CD4-positive, alpha-beta memory T cell (primary cell): ENCODE measurements at places on chromosomes 5 and 9. TPM values are rescaled to one million over a fixed set of nuclear protein-coding genes. Genes with fewer than 3 reads are reported as not detected.

Gene PLPP7
- not detected for total RNA-seq

Gene SCGB3A2
- total RNA-seq: not detected

Gene UBE2QL1
- total RNA-seq: not detected

DNA sequence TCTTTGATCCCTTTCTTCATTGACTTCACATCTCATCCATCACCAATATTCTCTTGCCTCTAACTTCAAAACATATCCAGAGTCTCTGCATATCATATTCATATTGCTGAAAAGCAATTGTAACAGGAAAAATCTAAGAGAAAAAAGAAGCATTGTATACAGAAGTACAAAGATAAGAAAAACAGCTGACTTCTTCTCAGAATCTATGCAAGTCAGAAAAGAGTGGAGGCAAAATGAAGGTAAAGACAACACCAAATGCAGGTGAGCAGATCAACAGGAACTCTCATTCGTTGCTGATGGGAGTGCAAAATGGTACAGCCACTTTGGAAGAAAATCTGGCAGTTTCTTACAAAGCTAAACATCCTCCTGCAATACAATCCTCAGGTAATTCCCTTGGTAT lies 155.6 kb downstream of the PHF2 start:
- no peak for DNase-seq
- no peak overlapping the region for H3K27ac ChIP-seq
- H3K4me1 ChIP-seq: no peaks in the 10 kb centered on the region
- H3K4me3 ChIP-seq: no peak overlapping the region
- H3K36me3 ChIP-seq: no peaks in the 10 kb centered on the region
- H3K27me3 ChIP-seq: peaks cover under 1% of the 10 kb centered on the region

DNA sequence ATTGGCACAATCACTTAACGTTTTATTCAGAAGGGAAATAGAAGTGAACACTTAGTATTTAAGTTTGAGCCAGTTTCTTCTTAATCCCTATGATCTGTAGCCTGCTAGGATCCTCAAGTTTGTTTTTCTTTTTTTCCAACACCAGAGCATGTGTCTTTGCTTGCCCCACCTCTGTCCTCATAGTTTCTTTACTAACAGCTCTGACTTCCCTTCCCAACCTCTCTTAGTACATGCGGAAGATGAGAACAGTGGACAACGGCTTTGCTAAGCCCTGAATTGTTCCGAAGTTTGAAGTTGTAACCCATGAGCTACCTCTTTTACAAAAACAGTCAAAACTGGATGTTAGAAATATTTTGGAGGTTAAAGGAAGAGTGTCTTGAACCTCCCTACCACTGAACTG lies 61.7 kb upstream of the TAF11L2 start:
- DNase-seq: no peak
- no peaks in the 10 kb centered on the region for H3K4me1 ChIP-seq

GRCh38 chr5:61286446-61287132 lies 45.5 kb upstream of the ZSWIM6 start:
- no peak overlapping the region for H3K4me3 ChIP-seq
- H3K27ac ChIP-seq: no peak overlapping the region
- H3K27me3 ChIP-seq: no peaks in the 10 kb centered on the region
- no peak for DNase-seq
- no peaks in the 10 kb centered on the region for H3K4me1 ChIP-seq
